ENCODE measurements at places on chromosomes 4 and X.

- no peak for DNase-seq
Measured at GRCh38 chrX:7100022-7100421, 47.5 kb upstream of the STS start.

DNA sequence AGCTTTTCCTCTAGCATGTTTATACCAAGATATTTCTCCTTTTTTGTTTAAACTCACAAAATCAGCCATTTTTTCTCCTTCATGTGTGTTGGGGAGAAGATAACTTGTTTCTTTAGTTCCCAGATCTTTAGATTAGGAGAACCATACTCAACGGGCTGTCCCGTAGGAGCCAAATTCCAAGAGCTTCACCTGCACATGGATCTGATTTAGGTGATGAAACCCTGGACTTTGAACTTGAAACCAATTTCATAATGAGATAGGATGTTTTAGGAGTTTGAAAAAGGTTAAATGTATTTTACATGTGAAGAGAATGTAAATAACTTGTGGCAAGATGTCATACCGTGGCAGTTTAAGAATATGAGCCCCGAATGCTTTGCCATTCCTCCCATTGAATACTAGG, 280.0 kb upstream of the PCDH18 start:
- no peak for DNase-seq

DNA sequence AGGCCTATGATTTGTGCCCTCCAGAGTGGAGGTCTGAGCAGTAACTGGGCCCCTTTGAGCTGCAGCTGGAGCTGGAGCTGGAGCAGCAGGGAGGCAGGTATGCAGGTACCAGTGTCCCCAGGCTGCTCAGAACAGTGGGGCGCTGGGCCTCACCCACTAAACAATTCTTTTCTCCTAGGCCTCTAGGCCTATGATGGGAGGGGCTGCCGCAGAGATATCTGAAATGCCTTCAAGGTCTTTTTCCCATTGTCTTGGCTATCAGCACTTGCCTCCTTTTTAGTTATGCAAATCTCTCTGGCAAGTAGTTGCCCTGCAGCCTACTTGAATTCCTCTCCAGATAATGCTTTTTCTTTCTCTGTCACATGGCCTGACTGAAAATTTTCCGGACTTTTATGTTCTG, 79.7 kb upstream of the OTUD4 start:
- no peak for DNase-seq

GRCh38 chr4:128332081-128332480, 44.5 kb upstream of the PGRMC2 start:
- DNase-seq = no peak

GRCh38 chr4:25131926-25132325, 28.3 kb downstream of the SEPSECS start:
- DNase-seq = no peak

GRCh38 chr4:73281396-73281795, 22.8 kb upstream of the ANKRD17 start:
- no peak for DNase-seq

- no peak for DNase-seq
Measured at GRCh38 chr4:25843340-25844097, 19.3 kb downstream of the SEL1L3 start.

DNA sequence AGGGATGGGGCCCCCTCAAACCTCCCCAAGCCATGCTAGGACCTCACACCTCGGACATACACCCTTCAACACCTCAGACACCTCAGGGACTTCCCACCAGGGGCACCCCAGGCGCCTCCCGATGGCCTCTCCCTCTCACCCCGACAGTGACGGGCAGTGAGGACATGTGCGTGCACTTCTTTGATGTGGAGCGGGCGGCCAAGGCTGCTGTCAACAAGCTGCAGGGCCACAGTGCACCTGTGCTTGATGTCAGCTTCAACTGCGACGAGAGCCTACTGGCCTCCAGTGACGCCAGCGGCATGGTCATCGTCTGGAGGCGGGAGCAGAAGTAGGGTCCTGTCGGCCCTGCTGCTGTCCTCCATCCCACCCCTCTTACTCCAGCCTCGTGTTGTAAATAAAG, 7.4 kb downstream of the WDR13 start:
- DNase-seq = no peak

- no peak for DNase-seq
Measured at GRCh38 chrX:84188320-84188834, 378 bp upstream of the RPS6KA6 start.

- no peak for DNase-seq
Measured at GRCh38 chrX:41895826-41896225, 27.5 kb downstream of the CASK start.

DNA sequence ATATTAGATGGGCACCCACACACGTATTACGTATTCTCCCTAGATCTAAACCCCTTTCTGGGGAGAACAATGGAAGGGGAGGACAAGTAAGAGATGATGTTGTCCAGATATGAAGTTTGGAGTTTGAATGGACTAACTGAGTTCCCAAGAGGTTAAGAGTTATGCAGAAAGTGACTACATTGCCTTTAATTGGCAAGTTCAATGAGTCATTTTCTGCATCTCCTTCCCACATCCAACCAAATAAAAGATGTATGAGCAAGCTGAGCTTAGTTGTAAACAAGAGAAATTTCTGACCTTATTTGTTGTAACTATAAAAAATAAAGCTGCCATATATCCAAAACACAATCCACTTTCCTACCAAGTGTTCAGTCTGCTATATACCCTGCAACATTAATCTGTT, 50.5 kb downstream of the TIGD2 start:
- DNase-seq = no peak

DNA sequence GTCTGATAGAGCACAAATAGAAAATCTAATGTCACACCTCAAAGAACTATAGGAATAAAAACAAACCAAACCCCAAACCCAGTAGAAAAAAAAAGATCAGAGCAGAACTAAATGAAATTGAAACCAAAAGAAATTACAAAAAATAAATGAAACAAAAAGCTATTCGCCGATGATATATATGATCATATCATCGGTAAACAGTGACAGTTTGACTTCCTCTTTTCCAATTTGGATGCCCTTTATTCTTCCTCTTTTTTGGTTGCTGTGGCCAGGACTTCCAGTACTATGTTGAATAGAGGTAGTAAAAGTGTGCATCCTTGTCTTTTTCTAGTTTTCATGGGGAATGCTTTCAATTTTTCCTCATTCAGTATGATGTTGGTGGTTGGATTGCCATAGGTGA, 215.3 kb upstream of the AR start:
- no peak for DNase-seq

DNA sequence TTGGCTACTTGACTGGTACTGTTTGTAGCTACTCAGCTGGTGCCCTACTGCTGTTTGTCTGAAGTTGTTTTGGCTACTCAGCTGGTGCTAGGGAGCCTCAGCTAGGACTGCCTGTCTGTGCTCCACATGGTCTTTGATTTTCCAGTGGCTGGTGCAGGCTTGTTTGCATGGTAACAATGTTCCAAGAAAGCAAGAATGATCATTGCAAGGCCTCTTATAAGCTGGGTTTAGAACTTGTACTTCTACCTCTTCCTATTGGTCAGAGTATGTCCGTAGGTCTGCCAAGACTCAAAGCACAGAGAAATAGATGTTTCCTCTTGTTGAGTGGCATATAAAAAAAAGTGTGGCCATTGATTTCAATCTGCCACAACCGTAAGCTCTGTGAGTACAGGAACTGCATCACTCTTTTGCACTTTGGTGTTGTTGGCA, 17.6 kb downstream of the NFKB1 start:
- DNase-seq = peak; percentile 69
